ENCODE measurements at places on chromosomes 2 and 18.

GRCh38 chr2:215436705-215437565 lies 1.1 kb upstream of the FN1 start:
- no peak for DNase-seq

DNA sequence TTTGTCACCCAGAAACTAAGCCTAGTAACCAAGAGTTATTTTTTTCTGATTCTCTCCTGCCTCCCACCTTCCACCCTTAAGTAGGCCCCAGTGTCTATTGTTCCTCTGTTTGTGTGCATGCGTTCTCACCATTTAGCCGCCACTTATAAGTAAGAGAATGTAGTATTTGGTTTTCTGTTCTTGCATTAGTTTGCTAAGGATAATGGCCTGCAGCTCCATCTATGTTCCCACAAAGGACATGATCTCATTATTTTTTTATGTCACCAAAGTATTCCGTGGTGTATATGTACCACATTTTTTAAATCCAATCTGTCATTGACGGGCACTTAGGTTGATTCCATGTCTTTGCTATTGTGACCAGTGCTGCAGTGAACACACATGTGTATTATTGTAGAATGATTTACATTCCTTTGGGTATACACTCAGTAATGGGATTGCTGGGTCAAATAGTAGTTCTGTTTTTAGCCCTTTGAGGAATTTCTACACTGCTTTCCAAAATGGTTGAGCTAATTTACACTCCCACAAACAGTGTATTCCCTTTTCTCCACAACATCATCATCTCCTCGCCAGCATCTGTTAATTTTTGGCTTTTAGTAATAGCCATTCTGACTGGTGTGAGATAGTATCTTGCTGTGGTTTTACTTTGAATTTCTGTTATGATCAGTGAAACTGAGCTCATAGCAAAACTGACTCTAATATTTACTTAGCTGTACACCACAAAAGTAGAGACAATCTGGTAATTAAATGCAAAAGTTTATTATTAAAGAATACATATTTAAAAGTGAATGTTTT lies 660.1 kb upstream of the SLC8A1 start:
- DNase-seq: no peak

GRCh38 chr2:54672590-54673456 lies 50.6 kb upstream of the EML6 start:
- no peak for DNase-seq

DNA sequence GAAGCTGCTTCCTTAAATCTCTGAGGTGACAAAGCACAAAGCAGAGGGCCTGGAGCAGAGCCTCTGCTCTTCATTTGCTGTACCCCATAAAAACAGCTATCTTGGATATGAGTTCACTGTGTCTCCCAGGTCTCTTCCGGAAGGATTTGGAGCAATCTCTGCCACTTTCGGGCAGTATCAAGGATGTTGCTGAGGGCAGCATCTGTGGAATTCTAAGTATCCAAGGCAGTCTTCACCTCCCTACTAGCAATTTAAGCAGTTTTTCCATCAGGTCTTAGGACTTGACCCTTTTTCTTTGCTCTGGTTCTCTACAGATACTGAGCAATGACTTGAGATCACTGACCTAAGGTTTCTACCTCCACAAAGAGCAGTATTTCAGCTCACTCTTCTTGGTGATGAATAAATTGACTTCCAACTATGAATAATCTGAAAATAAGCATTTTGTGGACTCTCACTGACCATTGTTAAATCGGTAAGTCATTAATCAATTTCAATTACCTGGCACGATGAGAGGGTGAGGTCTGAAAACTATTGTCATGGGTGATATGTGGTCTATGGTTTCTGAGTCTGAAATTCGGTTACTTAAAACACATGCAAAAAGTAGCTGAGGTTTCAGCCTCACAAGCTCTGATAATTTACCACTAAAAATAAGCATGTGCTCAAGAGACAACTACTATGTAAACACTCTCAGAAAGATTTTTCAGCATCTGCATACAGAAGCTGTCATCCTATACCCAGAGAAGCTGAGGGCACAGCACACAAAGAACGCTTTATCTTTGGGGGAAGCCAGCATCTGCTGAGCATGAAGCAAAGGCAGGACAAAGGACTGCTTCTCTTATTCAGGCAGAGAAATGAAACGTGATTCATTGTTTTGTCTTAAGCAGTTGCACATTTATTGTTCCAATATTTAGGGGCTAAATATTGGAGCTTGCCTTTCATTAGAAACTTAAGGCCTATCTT lies 32.1 kb upstream of the SPATS2L start:
- DNase-seq: no peak

GRCh38 chr18:45399643-45400042 lies 215.6 kb upstream of the SLC14A2 start:
- no peak for DNase-seq

DNA sequence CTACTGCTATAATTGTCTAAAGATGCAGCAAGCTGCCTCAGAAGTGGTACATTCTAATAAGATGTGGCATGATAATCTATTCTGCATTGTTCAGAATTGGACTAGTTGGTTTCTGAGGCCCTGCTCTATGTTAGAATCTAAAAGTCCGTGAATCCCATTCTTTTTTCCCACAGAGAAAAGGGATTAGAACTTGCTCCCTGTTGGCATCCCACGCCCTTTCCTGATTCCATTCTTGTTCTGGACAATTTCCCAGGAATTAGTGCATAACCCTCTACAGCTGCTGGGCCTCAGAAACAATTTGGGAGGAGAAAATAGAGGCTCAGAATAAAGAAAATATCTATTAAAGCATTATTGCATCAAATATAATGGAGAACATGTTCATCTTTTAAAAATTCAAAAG lies 282.7 kb downstream of the NRXN1 start:
- DNase-seq: no peak

DNA sequence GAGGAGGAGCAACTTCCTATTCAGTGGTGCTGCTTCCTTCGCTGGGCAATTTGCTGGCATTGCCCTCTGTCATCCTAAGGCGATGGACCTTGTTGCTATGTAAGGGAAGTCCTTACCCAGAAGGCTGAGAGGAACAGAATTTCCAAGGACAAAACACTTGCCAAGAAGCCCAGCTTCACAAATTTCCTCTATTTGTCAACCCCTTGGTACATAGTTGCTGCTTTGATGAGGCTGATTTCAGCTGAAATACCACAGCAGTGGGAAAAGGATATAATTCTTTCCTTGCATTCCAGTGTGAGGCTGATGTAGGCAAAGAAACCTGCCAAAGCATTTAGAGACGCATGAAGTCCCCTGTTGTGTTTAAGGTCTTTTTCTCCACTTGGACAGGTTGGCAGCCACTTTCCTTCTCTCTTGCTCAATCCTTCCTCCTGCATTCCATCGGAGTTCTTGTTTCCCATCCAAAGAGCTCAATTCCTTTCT lies 16.4 kb upstream of the ST3GAL5 start:
- no peak for DNase-seq
